ENCODE measurements at places on chromosomes 1 and 21.

DNA sequence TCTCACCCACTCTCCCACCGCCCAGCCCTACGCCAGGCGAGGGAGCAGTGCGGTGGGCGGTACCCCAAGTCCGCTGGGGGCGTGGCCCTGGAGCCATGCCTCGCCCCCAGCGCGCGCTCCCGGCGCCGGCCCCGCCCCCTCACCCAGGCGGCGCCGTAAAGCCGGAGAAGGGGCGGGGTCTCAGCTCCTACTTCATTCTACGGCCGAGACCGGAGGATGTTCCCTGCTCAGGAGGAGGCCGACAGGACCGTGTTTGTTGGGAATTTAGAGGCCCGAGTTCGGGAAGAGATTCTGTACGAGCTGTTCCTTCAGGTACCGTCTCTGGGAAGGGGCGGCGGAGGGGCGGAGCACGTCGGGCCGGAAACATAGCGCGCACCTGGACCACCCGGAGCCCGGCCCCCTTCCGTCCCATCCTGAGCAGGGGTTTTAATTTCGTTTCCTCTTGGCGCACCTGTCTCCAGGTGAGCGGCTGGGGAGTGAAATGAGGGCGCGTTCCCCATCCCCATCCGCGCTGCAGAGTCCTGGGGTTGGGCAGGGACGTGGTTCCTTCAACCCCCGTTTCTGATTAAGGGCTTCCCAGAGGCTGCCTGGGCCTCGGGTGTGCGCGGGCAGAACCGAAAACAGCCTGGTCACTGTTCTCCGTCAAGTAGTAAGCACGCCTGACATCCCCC is at the start of gene RBM11:
TSS of gene RBM11 (plus strand) at position 187 of the 671 bp plus-strand sequence. CDS start at position 217, 30 bp downstream.
- peak; percentile 12 for DNase-seq

DNA sequence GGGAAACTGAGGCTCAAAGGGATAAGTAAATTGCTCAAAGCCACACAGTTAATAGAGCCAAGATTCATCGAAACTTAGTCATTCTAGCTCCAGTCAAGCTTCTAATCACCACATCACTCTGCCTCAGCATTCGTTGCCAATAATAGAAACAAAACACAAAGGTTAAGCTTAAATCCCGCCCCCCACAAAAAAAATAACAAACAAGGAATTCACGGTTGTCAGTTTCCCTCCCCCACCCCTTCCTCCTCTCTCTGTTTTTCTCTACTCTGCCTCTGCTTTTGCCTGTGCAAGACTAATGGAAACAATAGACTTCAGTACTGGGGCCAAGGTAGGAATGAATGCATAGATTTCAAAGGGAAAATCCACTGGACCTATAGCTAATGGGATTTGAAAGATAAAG is 70.7 kb upstream of the ZNF644 start:
- no peak for DNase-seq

DNA sequence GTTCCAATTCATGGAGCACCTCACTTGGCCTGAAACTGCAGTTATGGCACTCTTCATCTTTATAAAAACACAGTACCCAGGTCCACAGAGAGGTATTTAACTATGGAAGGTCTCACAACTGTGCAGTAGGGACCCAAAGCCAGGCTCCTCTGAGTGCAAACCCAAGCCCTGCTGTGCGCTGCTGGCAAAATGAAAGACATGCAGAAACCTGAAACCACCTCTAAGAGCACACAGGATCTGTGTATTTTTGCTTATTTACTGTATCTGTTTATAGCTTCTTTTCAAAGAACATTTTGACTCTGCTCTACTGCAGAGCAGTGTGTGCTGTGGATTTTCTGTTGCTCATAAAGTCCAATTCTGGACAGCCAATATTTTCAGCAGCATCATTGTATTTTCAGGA is 166.6 kb downstream of the DSCAM start:
- DNase-seq, result no peak

DNA sequence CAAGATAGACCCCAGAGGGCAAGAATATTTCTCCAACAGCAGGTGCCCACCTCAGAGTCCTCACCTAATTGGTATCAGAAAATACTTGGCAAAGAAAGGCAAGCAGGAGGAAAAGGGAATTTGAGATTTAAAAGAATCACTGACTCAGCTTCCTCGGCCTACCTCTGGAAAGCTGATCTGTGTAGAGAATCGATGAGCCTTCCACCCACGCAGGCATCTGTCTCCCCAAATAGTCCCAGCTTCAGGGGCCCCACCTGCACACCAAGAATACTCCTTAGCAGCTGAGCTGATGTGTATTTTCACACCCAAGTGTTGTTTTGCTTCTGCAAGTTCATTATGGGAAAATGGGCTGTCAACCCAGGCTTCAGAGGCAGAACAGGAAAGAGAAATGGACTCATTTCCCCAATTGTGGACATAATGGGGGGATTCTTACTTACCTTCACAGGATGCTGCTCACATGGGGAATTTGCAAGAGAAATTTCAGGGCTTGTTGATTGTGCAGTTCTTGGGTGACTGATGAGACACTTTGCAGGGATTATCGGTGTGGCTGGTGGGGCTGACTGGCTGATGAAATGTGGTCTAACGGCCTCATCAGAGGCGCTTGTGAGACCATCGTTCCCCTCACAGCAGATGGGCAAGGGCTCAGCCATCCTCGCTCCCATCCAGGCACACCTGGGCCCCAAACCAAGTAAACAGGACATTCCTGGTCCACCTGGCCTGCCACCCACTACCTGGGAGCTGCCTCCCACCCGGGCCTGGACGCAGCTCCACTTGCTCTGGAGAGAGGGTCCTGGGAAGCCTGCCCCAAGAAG is 436.3 kb downstream of the PTPRU start:
- no peak for DNase-seq

GRCh38 chr1:8745749-8746390 is 71.6 kb downstream of the RERE start:
- DNase-seq, result no peak

DNA sequence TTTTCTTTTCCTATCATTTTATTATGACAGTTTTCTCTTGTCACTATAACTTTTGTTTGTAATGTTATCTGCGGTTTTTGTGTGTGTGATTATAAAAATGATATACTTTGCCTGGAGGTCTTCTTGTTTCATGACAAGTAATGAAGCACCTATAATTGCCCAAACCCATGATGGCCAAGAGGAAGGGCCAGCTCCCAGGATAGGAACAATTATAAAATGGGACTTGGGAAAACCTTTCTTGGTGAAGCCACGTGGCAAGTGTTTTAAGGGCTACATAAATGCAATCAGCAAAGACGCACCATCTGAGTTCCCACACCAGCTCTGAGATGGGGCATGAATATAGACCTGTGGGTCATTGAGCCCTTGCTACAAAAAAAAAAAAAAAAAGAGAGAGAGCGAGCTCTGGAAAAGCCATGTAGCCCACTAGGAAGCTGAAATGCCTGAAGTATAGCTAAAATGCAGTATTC is 462.6 kb upstream of the RUNX1 start:
- DNase-seq, result no peak

- no peak for DNase-seq
Observed at GRCh38 chr21:34105947-34106541, 32.7 kb downstream of the MRPS6 start.

DNA sequence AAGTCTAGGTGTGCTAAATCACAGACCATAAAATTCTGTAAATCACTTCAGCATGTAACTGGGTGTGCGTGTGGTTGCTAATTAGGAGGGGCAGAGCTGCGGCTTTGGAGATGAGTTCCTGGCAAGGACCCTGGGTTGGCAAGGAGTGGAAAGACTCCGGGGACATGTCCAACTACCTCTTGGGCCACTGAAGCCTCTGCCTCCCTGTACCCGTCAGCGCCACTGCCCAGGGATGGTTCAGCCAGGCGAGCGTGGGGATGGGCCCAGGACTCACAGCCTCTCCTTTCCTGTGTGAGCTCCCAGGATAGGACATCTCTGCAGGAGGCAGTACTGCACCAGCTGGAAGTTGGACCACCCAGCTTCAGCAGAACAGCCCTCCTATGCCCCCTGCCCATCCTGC is 386.4 kb upstream of the VAMP3 start:
- no peak for DNase-seq

- DNase-seq, result no peak
Observed at GRCh38 chr1:223343692-223344091, 20.3 kb downstream of the SUSD4 start.

DNA sequence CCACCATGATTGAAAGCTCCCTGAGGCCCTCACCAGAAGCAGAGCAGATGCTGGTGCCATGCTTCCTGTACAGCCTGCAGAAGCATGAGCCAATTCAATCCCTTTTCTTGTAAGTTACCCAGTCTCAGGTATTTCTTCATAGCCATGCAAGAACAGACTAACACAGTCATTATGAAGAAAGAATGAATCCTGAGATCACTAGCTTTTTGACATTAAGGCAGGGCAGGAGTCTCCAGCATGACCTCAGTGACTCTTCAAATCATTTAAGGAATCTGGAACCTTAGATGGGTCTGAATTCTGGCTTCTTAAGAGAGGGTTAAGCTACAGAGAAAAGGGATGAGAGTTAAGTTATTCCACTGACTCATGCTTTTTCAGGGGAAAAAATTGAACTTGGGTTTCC is 79.0 kb downstream of the PTPN14 start:
- no peak for DNase-seq

- DNase-seq, result no peak
Observed at GRCh38 chr1:68101829-68102228, 51.4 kb upstream of the DIRAS3 start.

- DNase-seq, result no peak
Observed at GRCh38 chr1:179055937-179056336, 25.9 kb upstream of the TOR3A start.

GRCh38 chr1:156310962-156311361 is 11.9 kb upstream of the VHLL start:
- DNase-seq, result no peak

GRCh38 chr21:43027846-43028731 is 47.5 kb downstream of the CBS start:
- DNase-seq, result no peak

DNA sequence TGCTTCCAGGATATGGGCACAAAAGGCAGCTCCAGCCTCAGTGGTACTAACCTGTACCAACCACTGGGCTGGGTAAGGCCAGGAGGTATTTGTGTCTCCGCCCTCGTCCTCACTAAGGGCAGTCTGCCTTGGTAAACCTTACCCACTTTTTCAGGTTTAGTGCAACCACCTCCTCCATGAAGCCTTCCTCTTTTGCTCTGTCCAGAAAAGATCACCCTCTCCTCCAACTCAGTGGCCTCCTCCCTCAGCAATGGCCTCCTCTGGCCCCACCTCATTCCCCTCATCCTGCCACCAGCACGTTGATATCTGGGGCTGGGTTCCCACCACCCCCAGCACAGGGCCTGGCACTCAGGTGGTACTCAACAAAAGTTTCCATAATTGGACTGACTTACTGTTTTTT is 161.5 kb downstream of the GRIK3 start:
- DNase-seq, result no peak

Measured in substantia nigra (tissue), 51 donors.